ENCODE measurements at places on chromosomes 4 and X. TPM values are rescaled to one million over a fixed set of nuclear protein-coding genes. Genes with fewer than 3 reads are reported as not detected.

DNA sequence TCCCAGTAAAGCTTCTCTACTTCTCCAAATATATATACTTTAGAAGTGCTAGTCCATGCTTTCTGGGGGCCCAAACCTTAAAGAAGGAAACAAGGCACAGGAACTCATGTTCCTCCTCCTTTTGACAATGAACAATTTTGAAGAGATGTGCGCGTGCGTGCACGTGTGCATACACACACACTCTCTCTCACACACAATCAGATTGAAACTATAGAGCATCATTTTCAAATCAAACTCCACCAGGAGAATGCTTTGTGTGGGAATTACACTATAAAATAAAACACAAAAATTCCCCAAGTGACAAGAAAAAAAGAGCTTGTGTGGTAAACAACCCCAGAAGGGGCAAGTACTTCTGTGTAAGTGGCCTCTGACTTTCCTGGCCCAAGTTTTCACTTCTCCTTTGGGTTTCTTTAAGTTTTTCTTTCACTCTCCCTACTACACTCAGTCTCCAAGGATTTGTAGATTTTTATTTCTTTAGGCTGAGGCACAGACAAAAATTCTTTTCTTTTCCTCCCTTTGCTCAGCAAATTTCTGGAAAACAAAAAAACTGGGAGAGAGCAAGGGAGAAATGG is 46.6 kb upstream of the SHISA3 start:
- DNase-seq: no peak

GRCh38 chr4:173199553-173199952 is 30.9 kb downstream of the GALNT7 start:
- DNase-seq: no peak

DNA sequence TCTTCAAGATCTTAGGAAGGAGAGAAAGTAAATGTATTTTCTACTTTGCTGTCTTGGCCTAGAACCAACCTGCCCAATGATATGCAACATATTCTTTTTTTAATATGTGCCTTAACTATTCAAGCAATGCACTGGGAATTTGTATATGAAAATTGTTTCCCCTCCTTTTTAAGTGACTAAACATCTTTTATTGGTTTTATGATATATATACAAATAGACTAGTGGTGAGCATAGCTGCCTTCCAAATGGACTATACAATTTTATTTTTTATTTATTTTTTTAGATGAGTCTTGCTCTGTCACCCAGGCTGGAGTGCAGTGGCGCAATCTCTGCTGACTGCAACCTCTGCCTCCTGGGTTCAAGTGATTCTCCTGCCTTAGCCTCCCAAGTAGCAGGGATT is 10.3 kb downstream of the NOCT start:
- no peak for DNase-seq

DNA sequence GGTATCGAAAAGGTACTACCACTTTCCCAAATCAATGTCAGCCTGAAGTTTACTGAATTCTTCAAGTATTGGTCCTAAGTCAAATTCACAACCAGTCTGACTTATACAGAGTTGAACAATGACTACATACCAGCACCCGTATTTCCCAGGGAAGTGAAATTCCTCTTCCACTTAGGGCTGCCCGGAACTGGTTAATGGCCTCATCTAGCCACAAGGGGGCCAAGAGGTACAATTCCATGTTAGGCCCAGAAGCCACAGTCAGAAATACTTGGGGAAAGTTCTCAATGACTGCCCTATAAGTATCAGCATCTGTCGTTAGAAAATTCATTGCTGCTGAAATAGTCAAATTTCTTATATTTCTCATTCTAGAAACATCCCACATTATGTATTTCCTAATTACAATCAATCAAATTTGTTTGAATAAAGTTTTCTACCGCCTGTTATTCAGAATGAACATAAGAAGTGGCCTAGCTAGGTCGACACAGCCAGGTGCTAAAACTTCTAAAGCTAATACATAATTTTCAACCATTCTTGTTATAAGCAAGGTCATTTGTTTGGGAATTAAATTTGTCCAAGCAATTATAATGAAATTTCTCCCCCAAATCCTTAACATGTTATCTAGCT is 5.6 kb upstream of the PCDH7 start:
- no peak for DNase-seq

Gene RASGEF1B
- 4.4 TPM for polyA plus RNA-seq

GRCh38 chr4:13912436-13912925 is 285.0 kb upstream of the BOD1L1 start:
- DNase-seq: no peak

DNA sequence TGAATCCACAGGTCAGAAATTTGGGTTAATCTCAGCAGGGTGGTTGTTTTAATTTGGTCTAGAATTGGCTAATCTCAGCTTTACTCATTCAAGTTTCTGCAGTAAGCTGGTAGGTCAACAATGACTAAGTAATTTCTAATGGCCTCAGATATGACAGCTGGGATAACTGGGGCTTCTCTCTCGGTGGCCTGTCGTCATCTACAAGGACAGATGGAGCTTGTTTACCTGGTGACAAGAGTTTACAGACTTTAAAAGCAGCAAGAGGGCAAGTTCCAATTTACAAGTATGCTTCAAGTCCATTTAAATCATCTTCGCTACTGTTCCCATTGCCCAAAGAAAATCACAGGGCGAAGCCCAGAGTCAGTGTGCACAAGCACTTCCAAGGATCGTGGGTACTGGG is 453.9 kb downstream of the PDHA2 start:
- DNase-seq: no peak

DNA sequence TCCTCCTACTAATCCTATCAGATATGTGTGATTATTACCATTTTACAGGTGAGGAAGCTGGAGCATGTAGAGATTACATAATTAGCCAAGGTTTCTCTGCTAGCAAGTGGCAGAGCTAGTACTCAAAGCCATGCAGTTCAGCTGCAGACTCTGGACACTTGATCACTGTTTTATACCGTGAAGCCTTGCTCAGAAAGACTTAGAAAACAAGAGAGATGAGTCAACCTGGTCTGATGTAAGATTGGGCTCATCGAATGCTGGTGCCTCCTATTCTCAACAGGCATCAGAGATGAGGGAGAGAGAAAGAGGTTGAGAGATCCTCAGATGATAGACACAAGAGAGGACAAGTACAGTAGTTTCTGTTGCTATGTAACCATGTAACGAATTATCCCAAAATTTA is 19.0 kb upstream of the PDE5A start:
- no peak for DNase-seq

Gene SMARCA1
- polyA plus RNA-seq: 80.1 TPM

GRCh38 chr4:137641544-137641943 is 109.2 kb upstream of the PCDH18 start:
- DNase-seq: peak; percentile 68

DNA sequence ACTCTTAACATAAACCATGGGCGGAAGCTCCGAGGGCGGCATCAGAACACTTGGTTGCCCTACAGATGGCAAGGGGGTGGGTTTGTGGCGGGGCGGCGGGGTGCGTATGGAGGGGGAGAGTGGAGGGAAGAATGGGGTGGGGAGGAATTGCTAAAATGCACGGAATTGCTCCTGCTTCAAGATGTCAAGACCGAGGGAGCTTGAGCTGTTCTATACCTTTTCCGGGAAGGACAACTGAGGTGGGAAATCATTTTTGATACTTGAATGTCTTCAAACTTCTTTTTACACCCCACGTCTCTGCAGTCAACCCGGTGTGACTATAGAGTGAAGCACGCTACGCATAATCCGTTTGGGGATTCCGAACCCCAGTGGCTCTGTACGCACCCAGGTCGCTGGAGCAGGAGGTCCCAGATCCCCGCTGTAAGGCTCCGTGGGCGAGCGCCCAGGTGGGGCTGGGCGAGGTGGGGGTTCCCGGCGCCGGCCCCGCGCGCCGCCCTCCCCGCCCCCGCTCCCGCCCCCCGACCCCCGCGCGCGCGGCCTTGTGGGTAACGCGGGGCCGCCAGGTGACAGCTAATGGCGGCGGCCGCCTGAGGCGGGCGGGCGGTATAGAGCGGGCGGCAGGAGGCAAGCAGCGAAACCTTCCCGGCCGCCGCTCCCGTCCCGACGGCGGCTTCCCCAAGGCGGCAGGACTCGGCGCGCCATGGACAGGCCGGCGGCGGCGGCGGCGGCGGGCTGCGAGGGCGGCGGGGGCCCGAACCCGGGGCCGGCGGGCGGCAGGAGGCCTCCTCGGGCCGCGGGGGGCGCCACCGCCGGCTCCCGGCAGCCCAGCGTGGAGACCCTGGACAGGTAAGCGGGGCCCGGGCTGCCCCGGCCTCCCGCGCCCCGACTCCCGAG is at the start of gene MTMR1:
Gene MTMR1 (plus strand): TSS at position 566 of the 894 bp plus-strand sequence. CDS start 135 bp downstream, at position 701.
- DNase-seq: no peak

- no peak for DNase-seq
These were observed 762 bp downstream of the PIGA start for GRCh38 chrX:15334561-15334960.

DNA sequence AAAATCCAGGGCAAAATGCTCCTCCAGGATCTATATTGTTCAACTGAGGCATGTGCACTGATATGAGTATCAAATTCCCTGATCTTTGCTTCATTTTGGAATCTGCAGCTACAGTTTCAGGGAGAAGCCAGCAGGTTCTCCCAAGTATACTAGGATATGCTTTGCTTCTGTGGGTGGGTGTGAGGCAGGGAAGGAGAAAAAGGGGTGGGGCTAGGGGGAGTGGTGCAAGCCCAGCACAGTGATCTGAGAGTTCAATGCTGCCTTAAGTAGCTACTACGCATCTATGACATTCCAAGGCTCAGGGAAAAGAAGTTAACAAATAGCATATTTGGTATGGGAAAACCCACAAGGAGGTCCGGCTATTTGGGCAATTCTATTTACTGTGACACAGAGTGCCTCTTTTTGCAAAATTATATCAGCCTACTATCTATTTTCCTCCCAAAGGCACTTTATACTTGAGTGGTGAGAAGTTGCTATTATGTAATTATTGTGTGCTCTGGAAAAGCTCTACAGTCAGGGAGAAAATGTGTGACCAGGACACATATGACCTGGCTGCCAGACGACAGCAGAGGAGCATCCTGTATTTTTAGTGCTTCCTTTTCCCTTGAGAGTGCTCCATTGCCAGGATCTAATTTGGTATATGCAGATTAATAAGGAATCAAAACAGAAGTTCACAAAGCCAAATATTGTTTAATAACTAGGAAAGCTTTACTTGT is 162.0 kb downstream of the RNF150 start:
- DNase-seq: no peak

Gene RTL3
- polyA plus RNA-seq: 1.2 TPM

Gene FHL1
- polyA plus RNA-seq: 1,912 TPM

Gene TXK
- polyA plus RNA-seq: 3.1 TPM

DNA sequence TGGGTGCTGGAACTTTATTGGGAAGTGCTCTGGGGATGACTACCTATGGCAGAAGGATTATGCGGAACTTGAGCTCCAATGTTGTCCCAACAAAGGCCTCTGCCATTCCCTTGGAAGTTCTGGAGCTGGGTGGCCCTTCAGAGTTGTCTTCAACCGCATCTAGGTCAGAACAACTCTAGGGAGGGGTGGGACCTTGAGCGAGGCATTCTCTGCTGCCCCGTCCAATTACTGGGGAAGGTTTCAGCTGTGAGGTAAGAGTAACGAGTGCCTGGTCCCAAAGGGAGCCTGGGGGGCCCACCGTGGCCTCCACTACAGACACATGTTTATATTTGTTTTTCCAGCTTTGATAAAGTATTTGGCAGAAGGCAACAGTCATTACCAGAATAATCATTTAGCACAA is 79.4 kb downstream of the MAOA start:
- DNase-seq: no peak

GRCh38 chr4:66489370-66489769 is 819.1 kb upstream of the EPHA5 start:
- no peak for DNase-seq

DNA sequence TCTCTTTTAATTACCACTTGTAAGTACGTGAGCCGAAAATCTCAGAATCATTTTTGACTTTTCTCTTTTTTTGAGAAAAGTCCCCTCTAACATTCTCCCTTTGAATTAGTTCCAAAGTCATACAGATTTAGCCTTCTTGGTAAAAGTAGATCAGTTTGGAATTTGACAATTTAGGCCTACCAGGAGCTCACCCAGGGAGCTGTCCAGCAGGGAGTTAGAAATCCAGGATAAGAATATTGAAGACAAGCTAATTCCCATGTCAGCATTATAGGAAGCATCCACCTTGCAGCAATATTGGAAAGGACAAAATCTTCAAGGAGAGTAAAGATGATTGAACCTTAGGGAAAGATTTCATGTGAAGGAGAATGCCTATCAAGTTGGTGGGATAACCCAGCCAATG is 352.2 kb upstream of the CPEB2 start:
- DNase-seq: no peak

DNA sequence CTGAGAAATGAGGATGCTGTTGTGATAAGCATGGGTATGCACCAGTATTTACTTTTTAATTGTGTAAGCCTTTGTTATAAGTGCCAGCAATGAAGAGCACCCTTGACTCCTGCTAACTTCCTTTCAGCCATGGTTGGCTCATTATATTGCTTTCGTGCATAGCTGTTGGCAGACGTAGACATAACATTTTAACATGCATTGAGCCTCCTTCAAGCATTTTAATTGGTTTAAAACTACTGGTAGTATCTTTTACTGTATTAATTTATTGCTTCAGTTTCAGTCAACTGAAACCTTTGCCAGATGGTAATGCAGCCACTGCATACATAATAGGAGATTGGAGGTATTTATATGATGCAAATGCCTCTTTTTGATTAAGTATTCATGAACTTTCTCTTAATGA is 1285.4 kb downstream of the PCDH18 start:
- DNase-seq: no peak

Gene NLRP2B
- polyA plus RNA-seq: not detected

Gene CISD2
- polyA plus RNA-seq: 26.0 TPM

- DNase-seq: no peak
These were observed 42.3 kb downstream of the AFF2 start for GRCh38 chrX:148542481-148543255.

DNA sequence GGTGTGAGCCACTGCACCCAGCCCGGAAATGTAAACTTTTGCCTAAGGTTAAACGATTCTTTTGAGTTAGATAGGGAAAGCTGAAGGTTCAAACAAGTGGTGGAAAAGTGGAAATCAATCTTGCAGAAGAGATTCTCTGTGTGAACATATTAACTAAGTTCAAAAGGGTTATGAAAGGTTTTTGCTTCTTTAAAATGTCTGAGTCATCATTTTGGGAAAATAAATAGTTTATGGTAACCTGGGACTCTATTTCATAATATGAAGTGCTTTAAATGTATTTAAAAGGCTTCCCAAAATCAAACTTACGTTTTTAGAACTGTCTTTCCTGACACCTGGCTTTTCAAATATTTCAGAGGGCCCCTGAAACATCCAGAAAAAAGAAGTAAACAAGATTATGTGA is 73.6 kb upstream of the MID1IP1 start:
- DNase-seq: no peak

DNA sequence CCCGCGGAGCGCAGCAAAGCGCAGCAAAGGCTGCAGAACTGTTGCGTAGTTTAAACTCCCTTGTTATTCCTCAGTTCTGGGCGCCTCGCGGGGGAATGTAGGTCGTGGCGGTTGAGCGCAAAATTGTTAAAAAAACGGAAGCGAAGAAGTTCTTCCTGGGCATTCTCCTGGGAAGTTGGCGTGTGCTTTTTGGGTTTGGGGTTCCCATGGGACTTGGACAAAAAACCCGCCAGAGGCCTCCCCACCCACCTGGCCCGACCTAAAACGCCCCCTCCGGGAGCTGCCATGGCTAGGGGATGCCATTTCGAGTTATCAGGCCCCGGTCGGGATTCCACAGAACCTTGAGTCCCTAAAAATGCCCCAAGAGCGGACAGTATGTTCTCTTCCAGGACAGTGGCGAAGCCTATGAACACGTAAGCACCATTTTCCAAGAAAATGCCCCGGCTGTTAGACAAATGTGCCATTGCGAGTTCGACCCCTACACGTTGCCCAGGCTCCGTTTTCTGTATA is 8.9 kb downstream of the ZIC3 start:
- DNase-seq: no peak

Gene CNKSR2
- 2.7 TPM for polyA plus RNA-seq

Gene PRSS12
- 5.9 TPM for polyA plus RNA-seq

Gene FGF13
- polyA plus RNA-seq: 85.2 TPM

Gene SCML2
- 10.7 TPM for polyA plus RNA-seq

Data from muscle of back (tissue), 13 donors.